ENCODE measurements at places on chromosomes 2 and 18.

DNA sequence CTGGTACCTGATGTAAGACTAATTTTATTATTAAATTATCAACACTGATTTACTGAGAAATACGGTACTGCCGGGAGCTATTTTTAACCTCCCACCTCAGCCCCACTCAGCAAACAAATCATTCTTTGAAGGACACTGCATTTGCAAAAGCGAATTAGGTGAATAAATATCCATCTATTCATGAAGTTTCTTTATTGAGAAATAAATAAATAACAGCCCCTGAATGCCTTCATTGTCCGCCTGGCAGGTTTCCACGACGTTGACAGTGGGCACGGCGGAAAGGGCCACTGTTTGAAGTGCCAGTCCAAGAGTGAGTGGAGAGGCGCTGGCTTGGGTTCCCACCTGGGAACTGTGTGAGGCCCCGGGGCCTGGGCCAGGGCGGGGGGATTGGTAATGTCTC is 15.7 kb downstream of the C1QL2 start:
- no peak for DNase-seq

DNA sequence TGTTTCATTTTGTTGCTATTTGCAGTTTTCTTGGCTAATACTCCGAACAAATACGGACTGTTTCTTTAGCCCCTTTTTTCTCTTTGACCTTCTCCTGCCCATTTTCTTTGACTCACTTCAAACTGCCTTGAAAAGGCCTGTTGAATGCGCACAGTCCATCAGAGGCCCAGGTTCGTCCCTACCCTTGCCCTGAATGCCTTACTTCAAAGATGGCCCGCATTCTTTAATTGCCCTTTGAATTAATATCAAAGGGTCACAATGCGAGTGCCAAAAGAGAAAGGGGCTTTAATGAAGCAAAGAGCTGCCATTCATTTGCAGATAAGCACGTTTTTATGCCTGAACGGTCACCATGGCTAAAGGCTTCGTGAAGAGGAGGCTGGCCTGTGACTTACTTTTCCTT is 29.7 kb downstream of the PAX3 start:
- no peak for DNase-seq

- DNase-seq, result no peak
Observed at GRCh38 chr2:618005-618404, 59.2 kb downstream of the TMEM18 start.

GRCh38 chr2:189265696-189266320 is 86.2 kb upstream of the COL5A2 start:
- DNase-seq, result no peak

All from CD4-positive, alpha-beta T cell treated with Interleukin-6 for 4 hours (primary cell).